Neural progenitor cell (in vitro differentiated cells): ENCODE measurements at places on chromosomes 3 and 15. TPM values are rescaled to one million over a fixed set of nuclear protein-coding genes. Genes with fewer than 3 reads are reported as not detected.

ZNF654 gene
- total RNA-seq: 9.8 and 18.9 TPM in 2 replicates

DNA sequence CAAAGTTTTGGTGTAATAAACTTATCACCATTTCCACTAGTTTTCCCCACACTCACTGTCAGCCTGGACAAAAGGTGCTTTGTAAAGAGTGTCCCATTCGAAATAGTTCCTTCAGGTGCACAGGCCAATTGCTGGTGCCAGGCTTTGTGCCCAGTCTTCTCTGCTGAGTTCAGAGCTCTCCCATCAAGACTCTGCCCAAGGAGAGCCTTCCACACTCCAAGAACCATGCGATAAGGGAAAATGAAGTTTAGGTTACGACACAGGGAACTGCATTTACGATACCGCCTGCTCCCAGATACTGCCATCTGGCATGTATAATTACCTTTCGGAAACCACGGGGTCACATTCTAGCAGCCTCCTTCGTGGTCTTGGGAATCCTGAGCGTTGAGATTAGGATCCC lies 379.6 kb downstream of the MECOM start:
- H3K4me1 ChIP-seq: peaks cover 49% of the 10 kb centered on the region
- no peaks in the 10 kb centered on the region for H3K36me3 ChIP-seq
- H3K27ac ChIP-seq: no peak overlapping the region
- DNase-seq: no peak

- no peak overlapping the region for H3K27ac ChIP-seq
- DNase-seq: no peak
- H3K36me3 ChIP-seq: no peaks in the 10 kb centered on the region
- H3K27me3 ChIP-seq: peaks cover 52% of the 10 kb centered on the region
- H3K4me1 ChIP-seq: peaks cover 5% of the 10 kb centered on the region
Observed at GRCh38 chr3:113537155-113537554, 4.8 kb downstream of the SIDT1 start.

WDR93 gene
- total RNA-seq: 0.51 and 0.62 TPM in 2 replicates

LEKR1 gene
- 0.56 and 1.9 TPM in 2 replicates for total RNA-seq

DNA sequence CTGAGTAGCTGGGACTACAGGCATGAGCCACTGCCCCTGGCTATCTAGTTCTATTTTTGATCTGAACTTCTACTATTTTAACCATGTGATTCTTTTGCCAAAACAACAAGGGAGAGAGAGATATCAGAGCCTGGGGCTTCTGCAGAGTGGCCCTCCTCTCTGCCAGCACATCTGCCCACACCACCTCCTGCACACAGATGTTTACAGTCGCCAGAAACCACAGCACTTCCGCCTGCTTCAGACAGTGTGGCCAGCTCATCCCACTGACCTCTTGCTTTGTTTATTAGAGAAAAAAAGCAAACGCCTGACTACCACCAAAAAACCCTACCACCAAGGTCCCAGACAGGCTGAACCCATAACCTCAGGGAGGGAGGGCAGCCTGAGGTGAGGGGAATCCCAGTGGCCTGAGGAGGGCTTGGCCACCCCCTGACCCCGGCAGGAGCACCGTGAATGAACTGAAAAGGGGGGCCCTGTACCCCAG lies 85.9 kb upstream of the ABHD2 start:
- no peaks in the 10 kb centered on the region for H3K36me3 ChIP-seq
- no peak overlapping the region for H3K4me3 ChIP-seq
- no peak overlapping the region for H3K27ac ChIP-seq
- H3K4me1 ChIP-seq: peaks cover 7% of the 10 kb centered on the region

GRCh38 chr3:173008978-173009377 lies 132.1 kb downstream of the SPATA16 start:
- no peaks in the 10 kb centered on the region for H3K36me3 ChIP-seq
- DNase-seq: no peak
- H3K27me3 ChIP-seq: no peaks in the 10 kb centered on the region
- H3K4me1 ChIP-seq: no peaks in the 10 kb centered on the region

DNA sequence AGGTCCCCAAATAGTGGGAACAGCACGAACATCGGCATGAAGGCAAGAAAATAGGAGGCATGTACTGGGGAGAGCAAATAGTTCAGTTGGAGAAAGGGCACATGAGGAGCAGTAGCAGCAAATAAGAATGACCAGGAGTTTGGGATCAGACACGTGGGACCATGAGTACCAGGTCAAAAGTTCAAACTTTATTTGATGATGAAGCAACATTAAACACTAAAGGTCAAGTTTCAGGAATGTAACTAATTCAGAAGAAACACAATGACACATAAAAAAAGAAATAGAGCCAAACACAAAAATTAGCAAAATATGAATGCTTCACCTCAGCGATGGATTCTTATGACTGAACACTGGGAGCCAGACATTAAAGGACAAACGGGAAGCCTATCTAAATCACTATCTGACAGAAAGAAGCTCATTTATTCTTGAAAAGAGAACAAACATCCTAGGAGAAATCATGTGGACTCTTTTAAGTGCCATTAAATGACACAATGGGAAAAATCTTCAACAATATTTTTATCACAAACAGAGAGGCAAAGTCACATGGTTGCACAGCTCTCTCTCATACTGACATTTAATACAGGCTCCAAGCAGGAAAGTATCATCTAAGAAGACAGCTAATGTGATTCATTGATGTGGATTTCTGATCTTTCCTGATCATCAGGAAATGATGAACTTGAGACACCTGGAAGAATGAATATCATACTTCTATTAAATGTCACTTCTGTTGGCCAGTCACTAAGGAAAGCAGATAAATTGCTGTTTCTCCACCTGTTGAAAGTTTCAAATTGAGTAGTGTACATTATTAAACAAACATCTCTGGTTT lies 216.9 kb upstream of the THBS1 start:
- DNase-seq: no peak
- H3K27me3 ChIP-seq: no peaks in the 10 kb centered on the region
- no peak overlapping the region for H3K4me3 ChIP-seq
- no peaks in the 10 kb centered on the region for H3K4me1 ChIP-seq
- H3K27ac ChIP-seq: no peak overlapping the region
- no peaks in the 10 kb centered on the region for H3K36me3 ChIP-seq

GRCh38 chr3:195410546-195410945 lies 32.3 kb downstream of the ACAP2 start:
- no peak overlapping the region for H3K4me3 ChIP-seq
- H3K4me1 ChIP-seq: no peaks in the 10 kb centered on the region
- H3K27me3 ChIP-seq: no peaks in the 10 kb centered on the region
- no peak overlapping the region for H3K27ac ChIP-seq
- no peaks in the 10 kb centered on the region for H3K36me3 ChIP-seq

FLNB gene
- total RNA-seq: 32.0 and 54.9 TPM in 2 replicates

DNA sequence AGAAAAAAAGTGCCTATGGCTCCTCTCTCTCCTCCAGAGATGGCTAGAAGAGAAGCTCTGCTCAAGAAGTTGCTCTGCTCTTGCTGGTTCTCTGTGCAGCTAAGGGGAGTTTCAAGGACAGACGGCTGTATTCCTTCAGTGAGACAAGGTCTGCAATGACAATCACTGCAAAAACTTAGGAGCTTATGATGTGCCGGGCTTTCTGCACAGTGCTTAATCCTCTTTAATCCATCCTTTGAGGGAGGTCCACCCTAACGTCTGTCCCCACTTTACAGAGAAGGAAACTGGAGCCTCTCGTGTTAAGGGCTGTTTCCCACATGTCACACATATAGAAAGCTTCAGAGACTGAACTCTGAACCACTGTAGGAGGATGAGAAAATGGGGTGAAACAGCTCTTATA lies 260.6 kb downstream of the MEX3B start:
- no peak overlapping the region for H3K27ac ChIP-seq
- no peak overlapping the region for H3K4me3 ChIP-seq
- DNase-seq: peak; percentile 20
- no peaks in the 10 kb centered on the region for H3K27me3 ChIP-seq

DNA sequence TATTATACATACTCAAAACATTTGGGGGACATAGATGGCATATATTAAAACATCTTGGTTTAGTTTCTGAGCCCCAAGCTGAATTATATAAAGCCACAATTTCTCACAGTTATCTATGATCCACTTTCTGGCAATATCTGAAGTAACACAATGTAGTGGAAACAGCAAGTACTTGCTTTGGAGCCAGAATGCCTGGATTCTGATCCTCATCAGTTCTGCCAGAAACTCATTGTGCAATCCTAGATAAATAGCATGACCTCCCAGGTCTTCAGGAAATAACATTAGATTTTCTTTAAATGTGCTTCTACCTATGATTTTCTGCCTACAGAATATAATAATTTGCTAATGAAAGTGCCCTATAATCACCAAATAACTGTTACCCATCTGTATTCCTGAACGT lies 544.9 kb downstream of the NAALADL2 start:
- H3K4me3 ChIP-seq: no peak overlapping the region
- no peak for DNase-seq
- no peaks in the 10 kb centered on the region for H3K36me3 ChIP-seq
- no peak overlapping the region for H3K27ac ChIP-seq
- peaks cover 3% of the 10 kb centered on the region for H3K4me1 ChIP-seq

DNA sequence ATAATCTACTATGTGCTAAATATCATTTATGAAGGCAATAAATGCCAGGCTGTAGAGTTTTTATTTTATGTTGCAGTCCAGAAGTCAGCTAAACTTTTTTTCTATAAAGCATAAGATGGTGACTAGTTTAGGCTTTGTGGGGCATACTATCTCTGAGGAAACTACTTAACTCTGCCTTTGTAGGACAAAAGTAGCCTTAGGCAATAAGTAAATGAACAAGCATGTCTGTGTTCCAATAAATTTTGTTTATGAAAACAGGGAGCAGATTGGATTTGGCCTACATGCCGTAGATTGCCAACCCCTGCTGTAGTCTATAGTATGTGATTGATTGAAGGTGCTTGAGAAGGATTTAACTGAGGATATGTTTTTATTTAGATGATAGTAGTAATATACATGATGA lies 502.5 kb upstream of the NAALADL2 start:
- H3K27me3 ChIP-seq: no peaks in the 10 kb centered on the region
- H3K36me3 ChIP-seq: no peaks in the 10 kb centered on the region
- no peak for DNase-seq

DNA sequence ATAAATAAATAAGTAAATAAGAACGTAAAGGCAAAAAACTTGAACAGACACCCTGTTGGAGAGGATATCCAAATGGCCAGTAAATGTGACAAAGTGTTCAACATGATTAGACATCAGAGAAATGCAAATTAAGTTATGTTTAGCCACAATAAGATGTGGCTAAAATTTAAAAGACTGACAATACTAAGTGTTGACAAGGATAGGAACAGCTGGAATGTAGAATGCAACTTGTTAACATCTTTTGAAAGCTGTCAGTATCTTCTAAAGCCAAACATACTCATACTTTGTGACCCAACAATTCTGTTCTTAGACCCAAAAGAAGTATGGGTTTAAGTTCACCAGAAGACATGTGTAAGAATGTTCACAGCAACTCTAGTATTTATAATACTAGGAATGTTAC lies 197.1 kb downstream of the ITPR1 start:
- no peaks in the 10 kb centered on the region for H3K27me3 ChIP-seq
- H3K27ac ChIP-seq: no peak overlapping the region
- no peak for DNase-seq
- H3K4me3 ChIP-seq: no peak overlapping the region
- H3K4me1 ChIP-seq: no peaks in the 10 kb centered on the region
- H3K36me3 ChIP-seq: no peaks in the 10 kb centered on the region

DNA sequence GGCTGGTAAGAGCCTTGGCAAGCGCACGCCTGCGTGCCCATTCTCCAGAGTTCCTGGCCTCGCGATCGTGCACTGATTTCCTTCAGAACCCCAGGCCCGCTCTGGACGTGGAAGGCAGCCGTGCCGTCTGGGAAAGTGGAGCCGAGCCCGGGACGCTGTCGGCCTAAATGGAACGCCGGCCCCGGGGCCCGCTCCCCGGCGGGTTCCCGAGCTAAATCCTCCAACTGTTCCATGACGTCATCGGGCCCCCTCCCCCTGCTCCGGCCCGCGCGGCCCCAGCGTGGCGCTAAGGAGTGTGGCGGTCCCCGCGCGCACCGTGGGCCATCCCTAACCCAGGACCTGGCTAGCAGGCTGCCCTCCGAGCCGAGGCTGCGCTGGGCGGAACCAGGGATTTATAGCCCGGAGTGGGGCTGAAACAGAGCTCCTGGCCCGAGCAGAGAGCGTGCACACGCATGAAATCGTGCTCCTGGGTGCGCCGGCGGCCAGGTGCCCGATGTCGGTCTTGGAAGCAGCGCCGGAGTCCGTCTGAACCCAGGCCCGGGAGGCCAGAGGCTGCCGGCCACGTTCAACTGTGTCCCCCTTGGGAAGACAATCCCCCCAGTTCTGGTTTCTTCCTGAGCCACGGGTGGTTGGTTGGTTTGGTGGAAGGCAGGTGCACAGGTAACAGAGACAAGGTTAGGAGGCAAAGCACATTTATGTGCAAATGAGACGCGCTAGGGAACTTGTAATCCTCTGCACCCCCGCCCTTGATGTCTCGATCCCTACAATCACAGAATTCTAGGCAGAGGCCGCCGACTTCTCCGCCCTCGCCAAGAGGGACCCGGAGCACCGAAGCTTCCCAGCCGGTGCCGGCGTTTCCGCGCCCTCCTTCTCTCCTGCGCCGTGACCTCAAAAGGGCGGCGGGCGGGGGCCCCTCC lies 84.9 kb upstream of the ETV5 start:
- H3K36me3 ChIP-seq: no peaks in the 10 kb centered on the region
- DNase-seq: peak; percentile 82
- peaks cover 9% of the 10 kb centered on the region for H3K4me1 ChIP-seq

GUCA1C gene
- not detected in 2 replicates for total RNA-seq

UQCC5 gene
- 2.0 and 2.4 TPM in 2 replicates for total RNA-seq

DNA sequence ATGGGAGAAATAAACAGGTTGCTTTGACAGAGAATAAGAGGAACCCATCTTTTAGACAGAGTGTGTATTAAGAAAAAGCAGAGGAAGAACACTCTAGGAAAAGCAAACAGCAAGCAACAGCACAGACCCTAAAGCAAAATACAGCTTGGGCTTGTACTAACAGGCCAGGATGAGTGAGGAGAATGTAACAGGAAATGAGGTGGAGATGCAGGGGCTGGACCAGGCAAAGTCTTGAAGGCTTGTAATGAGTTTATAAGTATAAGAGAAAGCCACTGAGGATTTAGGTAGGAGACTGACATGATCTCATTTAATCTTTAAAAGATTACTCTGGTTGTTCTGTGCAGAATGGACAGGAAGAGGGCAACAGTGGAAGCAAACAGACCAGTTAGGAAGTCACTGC lies 4.9 kb downstream of the UBR1 start:
- H3K4me1 ChIP-seq: peaks cover 11% of the 10 kb centered on the region
- peaks cover 14% of the 10 kb centered on the region for H3K36me3 ChIP-seq
- no peak overlapping the region for H3K4me3 ChIP-seq
- no peaks in the 10 kb centered on the region for H3K27me3 ChIP-seq
- H3K27ac ChIP-seq: no peak overlapping the region

- H3K27ac ChIP-seq: no peak overlapping the region
- no peaks in the 10 kb centered on the region for H3K36me3 ChIP-seq
- H3K4me3 ChIP-seq: no peak overlapping the region
- H3K4me1 ChIP-seq: no peaks in the 10 kb centered on the region
Observed at GRCh38 chr3:65856907-65857306, 181.8 kb downstream of the MAGI1 start.

GRCh38 chr3:111352585-111352984 lies 189.4 kb upstream of the CD96 start:
- no peak for DNase-seq
- H3K27ac ChIP-seq: no peak overlapping the region
- H3K27me3 ChIP-seq: no peaks in the 10 kb centered on the region
- H3K4me3 ChIP-seq: no peak overlapping the region
- no peaks in the 10 kb centered on the region for H3K36me3 ChIP-seq

GRCh38 chr15:89907289-89907688 lies 5.5 kb downstream of the ARPIN start:
- H3K4me1 ChIP-seq: peaks cover 4% of the 10 kb centered on the region
- H3K27me3 ChIP-seq: no peaks in the 10 kb centered on the region
- H3K27ac ChIP-seq: no peak overlapping the region
- H3K36me3 ChIP-seq: no peaks in the 10 kb centered on the region
- H3K4me3 ChIP-seq: no peak overlapping the region
- no peak for DNase-seq

PLCB2 gene
- total RNA-seq: 0.56 and 2.1 TPM in 2 replicates
